NCI-H460 (cell line): ENCODE measurements at places on chromosomes 12 and 14. TPM values are rescaled to one million over a fixed set of nuclear protein-coding genes. Genes with fewer than 3 reads are reported as not detected.

DNA sequence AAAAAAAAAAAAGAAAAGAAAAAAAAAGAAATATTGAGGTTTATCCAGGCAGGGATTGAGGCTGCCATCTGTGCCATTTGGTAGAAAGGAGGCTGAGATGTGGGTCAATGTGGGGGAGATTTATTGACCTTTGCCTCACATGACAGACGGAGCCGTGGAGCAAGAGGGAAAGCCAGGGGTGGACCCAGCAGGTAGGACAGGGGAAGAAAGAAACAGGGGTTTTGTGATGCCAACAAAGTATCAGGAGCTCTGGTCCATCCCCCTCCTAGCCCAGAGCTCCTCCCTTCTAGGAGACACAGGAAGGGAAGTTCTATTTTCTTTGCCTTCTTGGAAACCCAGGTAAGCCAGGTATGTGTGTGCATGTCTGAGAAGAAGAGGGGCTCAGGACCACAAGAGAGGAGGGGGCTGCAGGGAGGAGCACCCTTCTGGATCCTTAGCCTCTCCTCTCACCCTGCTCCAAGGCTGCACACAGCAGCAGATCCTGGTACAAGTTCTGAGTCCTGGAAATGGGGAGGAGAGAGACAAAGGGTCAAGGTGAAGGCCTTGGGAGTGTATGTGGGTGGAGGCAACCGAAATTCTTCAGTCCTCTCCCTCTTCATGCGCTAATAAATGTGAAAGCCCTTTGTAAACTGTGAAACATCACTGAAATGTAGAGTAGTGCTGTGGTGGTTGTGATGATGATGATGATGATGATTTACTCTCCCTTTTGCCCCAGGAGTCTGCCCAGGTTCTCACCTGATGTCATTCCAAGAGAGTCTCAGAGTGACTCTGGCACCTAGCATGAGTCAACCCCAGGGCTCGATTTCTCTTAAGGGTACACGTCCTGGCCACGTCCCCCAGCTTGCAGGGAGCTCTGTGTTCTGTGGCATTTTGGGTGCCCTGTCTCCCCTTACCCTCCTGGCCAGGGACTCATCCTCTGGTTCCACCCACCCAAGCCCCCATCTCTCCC, 26.3 kb downstream of the ZFP36L1 start:
- DNase-seq, result no peak

DNA sequence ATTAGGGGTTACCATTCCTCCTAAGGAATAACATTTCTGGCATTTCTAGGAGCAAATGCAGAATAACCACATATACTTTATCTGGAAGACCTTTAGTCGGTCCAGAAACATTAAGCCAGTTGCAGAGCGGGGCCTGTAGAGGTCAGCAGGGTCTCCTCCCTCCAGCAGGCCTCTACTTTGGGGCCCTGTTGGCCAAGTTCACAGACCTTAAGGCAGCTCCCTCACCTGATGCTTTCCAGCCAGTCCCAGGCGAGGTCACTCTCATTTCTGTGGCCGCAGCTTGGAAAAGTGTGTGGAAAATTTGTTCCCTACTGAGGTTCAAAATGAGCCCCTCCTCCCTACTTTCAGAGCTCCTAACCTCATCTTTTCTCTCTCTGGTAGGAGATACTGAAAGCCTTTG, 74.1 kb downstream of the ESR2 start:
- DNase-seq, result no peak

DIO2 gene
- total RNA-seq, result 1.5 and 1.8 TPM in 2 replicates

GRCh38 chr14:58555647-58556046, 82.1 kb upstream of the DACT1 start:
- no peak for DNase-seq

- DNase-seq, result no peak
Observed at GRCh38 chr12:66776974-66777373, 98.1 kb upstream of the GRIP1 start.
